ENCODE measurements at places on chromosomes 7 and 10. TPM values are rescaled to one million over a fixed set of nuclear protein-coding genes. Genes with fewer than 3 reads are reported as not detected.
A peak's percentile ranks its signal among the peaks of the same experiment; 100 is the strongest.

HOXA11 gene
- not detected for total RNA-seq

SFRP5 gene
- total RNA-seq = 5.1 TPM

SLC35G1 gene
- 7.2 TPM for total RNA-seq

DNA sequence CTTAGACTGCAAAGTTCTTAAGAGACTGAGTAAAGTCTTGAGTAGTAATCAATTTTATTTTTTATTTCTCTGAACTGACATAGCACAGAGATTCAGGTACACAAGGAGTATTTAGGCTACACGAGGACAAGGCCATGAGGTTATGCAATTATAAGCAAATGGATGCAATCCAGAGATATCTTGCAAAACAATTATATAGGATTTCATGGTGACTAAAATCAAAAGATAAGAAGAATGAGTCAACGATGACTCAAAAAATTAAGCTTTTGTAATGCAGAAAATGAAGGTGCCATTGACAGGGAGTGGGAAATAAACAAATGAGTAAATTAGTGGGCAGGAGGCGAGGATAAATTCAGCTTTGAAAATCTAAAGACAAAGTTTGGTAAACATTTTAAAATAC is 66.7 kb upstream of the MYO3A start:
- no peaks in the 10 kb centered on the region for H3K4me1 ChIP-seq
- no peaks in the 10 kb centered on the region for H3K36me3 ChIP-seq
- H3K27ac ChIP-seq = no peak overlapping the region
- DNase-seq = no peak
- H3K4me3 ChIP-seq = no peak overlapping the region

DNA sequence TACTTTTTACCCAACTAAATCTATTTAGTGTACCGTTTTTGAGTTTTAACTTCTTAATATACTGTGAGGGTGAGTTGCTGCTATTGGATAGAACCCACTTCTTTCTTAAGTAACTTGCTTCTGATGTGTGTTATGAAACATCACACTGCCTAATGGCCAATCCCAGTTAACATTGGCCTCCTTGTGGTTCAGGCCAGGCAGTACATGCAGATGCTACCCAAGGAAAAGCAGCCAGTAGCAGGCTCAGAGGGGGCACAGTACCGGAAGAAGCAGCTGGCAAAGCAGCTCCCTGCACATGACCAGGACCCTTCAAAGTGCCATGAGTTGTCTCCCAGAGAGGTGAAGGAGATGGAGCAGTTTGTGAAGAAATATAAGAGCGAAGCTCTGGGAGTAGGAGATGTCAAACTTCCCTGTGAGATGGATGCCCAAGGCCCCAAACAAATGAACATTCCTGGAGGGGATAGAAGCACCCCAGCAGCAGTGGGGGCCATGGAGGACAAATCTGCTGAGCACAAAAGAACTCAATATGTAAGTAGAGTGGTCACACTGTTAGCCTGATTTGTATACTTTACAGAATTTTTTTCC is 39.7 kb downstream of the TES start:
- H3K4me1 ChIP-seq = peaks cover 10% of the 10 kb centered on the region
- 0 out of 2 replicates have a peak, but pooled peaks cover 2% of the 10 kb centered on the region for H3K36me3 ChIP-seq
- no peak overlapping the region for H3K27ac ChIP-seq
- peak; percentile 55 for DNase-seq

GRCh38 chr7:84261509-84261908 is 66.9 kb upstream of the SEMA3A start:
- no peak overlapping the region for H3K4me3 ChIP-seq
- no peak overlapping the region for H3K27ac ChIP-seq
- no peaks in the 10 kb centered on the region for H3K36me3 ChIP-seq
- no peak for DNase-seq
- no peaks in the 10 kb centered on the region for H3K27me3 ChIP-seq

Data from GM23338 (cell line).